ENCODE measurements at places on chromosomes 3 and 15.

- DNase-seq, result no peak
Observed at GRCh38 chr3:73294537-73294936, 233.1 kb downstream of the EBLN2 start.

- DNase-seq, result no peak
Observed at GRCh38 chr3:123084738-123085237, 18.0 kb downstream of the PDIA5 start.

- peak; percentile 97 for DNase-seq
Observed at GRCh38 chr3:129822679-129823078, 70.8 kb downstream of the TMCC1 start.

DNA sequence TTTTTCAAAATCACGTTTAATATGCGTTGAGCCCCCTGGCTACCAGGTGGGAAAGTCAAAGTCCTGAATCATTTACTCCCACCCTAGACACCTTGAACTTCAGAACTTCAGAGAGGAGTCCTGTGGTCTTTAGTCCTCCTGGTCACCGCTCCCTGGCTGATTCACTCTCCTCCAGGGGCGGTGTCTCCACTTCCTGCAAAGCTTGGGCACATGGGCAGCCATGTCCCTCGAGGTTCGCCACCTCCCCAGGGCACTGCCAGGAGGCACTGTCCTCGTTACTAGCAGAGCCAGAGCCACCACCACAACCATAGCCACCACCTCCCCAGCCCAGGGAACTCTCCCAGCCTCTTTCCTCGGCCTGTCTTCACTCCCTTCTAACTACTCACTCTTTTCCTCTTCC lies 31.0 kb downstream of the LOXL1 start:
- DNase-seq, result no peak

GRCh38 chr3:37500518-37500917 lies 326.1 kb upstream of the LRRFIP2 start:
- DNase-seq, result no peak

GRCh38 chr15:89099968-89100367 lies 11.7 kb downstream of the ABHD2 start:
- no peak for DNase-seq

- DNase-seq, result peak; percentile 50
Observed at GRCh38 chr3:171133337-171133736, 106.8 kb upstream of the SLC2A2 start.

DNA sequence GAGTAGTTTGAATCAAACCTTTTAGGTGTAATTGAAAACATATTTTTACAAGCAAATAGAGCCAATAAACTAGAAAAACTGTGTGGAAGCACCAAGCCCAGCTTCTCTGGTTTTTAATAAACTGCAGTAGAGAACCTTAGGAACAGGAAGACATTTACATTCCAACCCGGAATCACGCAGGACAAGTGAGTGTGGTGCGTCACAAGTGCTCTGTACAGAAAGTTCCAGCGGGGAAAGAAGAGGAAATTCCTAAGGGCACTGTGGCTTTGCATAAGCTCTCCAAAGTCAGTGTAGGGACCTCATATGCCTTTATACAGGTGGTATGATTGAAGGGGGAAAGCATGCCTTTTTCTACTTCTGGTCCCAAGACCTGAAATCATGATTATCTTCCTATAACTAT lies 21.6 kb downstream of the COL8A1 start:
- DNase-seq, result no peak

DNA sequence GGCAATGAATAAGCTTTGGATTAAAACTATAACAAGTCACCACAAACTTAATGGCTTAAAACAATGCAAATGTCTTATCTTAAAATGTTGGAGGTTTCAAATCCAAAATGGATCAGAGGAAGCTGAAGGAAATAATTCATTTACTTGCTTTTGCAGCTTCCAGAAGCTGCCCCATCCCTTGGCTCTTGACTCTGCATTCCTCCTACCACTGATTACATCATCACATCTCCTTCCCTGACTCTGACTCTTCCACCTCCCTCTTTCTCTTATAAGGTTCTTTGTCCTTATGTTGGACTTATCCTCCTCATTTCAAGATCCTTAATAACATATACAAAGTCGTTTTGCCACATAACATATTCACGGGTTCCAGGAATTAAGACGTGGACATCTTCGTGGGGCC lies 982.8 kb upstream of the ROBO1 start:
- no peak for DNase-seq

DNA sequence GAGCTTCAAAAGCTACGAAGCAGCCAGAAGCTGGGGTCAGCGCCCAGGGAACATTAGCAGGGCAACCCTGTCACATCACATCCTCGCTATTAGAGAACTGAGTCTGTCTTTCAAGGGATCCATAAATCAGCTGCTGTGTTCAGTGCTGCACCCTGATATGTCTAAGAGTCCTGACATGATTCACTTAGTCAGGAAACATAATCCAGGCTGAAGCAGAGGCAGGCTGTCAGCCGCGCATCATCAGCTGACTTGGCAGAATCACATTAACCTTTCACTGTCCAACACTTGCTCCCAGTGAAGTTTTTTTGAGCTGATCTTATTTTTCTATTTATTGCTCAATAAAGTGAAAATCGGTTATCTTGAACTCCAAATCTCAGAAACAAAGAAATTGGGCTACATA lies 23.5 kb downstream of the MYH15 start:
- no peak for DNase-seq

- peak; percentile 10 for DNase-seq
Observed at GRCh38 chr3:56923526-56924224, 121.9 kb upstream of the ARHGEF3 start.

DNA sequence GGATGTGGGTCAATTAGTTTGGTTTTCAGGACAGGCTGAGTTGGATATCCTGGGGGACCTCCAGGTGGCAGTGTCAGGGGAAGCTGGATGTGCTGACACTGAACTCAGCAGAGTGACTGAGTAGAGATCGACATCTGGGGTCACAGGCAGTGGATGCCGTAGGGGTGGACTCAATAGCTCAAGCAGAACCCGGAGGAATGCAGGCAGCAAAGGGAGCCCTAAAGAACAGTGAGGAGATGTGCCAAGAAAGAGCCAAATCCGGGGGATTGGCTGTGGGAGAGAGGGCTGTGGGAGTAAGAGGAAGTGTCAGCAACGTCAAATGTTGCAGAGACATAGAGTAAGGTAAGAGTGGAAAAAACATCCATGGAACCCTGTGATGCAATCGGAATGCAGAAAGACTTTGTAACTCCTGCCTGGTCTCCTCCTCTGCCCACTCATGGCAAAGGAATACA lies 11.6 kb downstream of the CCR5AS start:
- DNase-seq, result peak; percentile 99

DNA sequence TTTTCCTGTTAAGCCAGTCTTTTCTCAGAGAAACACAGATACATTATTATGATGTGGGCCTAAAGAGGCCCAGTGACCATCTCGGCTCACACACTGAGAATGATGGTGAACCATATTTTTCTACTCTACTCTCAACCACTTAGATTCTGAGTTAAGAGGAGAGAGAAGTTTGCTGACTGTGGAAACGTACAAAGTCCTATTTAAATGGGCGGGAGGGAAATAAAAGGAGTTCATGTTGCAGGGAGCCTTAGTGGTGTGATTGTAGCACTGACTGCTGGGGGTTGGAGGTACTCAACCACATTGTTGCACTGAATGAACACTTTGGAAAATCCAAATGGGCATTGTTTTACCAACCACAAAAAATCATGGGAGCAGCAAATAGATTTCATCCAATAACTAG lies 51.0 kb downstream of the ATP8B4 start:
- DNase-seq, result no peak

DNA sequence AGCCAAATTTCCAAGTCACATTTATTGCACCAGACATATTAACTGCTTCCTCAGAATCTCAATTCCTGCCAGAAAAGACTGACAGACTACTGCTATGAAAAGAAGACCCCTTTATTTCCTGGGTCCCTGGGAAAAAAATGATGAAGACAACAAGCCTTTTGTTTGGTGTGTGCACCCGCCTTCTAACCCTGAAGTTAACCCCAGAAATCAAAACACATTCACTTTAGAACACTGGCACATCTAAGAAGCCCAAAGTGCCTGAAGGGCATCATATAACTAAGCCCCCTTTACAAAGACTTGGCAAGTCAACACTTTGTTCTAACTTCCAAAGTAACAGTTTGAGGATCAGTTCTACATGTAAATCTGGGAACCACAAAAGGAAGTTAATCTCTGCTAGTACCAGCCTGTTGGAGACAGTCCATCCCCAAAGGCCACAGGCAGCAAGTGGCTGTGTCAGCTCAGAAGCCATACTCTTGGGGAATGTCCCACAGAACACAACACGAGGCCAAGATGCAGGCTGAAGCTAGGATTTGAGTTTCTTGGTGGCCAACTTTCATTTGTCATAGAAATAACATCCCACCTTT lies 16.3 kb upstream of the ATP1B3 start:
- no peak for DNase-seq

DNA sequence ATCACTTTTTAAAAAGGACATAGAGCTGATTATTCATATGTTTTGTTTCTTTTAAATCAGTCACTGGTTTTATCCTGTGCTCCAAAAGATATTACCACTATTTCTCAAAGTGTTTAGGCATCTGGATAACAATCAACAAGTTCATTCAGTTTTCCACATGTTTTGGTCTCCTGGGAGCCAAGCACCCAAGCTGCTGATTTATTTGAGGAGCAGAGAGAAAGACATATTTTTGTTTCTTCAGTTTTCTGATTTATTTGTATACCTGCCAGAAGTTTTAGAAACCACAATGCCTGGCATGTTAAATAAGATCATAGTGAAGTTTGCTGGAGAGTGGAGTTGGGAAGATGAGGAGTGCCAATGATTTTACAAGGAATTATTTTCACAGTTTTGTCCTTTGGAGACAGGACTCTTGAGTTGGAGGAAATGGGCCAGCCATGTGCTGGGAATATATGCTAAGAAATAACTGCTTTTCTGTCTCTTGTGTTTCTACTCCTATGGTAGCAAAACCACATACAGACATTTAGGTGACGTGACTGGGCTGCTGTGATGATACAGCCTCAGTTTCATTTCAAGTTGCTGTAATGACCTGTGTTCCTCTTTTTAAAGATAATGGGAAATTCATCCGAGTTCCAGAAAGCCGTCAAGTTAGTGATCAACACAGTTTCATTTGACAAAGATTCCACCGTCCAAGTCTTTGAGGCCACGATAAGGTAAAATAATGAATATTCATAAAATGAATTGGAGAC lies 11.7 kb downstream of the EDEM1 start:
- peak; percentile 81 for DNase-seq

DNA sequence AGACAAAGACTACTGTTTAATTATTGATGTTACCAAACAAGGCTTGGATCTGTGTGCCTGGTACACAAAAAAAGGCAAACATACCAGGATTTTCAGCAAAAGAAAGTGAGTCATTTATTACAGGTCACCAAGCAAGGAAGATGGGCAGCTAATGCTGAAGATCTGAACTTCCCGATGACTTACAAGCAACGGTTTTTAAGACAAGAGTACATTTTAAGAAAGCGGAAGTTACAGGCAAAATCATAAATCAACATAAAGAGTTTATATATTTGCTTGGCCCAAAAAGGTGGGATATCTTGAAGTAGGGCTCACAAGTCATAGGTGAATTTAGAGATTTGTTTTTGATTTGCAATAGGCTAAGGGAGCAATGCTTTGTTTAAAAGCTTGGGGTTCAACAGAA lies 125.4 kb upstream of the SPATA16 start:
- no peak for DNase-seq

DNA sequence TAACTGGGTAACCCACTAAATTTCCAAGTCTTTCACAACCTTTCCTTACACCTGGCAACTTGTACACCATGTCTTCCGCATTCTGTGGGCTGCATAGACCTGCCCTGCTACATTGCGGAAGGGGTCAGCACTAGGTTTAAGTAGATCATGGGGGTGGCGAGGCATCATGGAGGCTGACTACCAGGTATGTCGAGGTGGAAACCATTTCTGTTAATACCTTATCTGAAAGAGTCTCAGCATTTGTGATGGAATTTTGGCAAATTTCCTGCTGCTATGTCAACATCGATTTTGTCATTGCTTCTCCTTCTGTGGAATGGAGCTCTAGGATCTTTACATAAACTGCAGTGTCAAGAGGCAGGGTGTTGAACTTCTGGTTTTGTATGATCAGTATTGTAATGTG lies 187.2 kb downstream of the GHSR start:
- peak; percentile 54 for DNase-seq

DNA sequence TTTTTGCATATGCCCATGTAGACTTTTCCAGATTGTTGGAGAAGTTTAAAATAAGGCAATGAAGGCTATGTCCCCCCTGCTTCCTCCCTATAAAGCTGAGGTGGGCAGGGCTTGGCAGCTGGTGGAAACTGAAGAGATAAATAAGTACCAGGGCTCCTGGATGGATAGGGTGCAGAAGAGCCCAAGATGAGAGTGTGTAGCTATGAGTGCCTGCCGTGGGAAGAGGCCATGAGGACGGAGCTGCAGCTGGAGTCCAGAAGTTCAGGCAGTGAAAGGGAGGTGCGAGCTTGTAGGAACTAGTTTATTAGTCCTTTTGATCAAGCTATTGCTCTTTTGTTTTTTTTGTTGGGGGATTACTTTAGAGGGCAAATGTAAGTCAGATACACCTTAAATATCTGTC lies 52.4 kb downstream of the PHLDB2 start:
- no peak for DNase-seq

DNA sequence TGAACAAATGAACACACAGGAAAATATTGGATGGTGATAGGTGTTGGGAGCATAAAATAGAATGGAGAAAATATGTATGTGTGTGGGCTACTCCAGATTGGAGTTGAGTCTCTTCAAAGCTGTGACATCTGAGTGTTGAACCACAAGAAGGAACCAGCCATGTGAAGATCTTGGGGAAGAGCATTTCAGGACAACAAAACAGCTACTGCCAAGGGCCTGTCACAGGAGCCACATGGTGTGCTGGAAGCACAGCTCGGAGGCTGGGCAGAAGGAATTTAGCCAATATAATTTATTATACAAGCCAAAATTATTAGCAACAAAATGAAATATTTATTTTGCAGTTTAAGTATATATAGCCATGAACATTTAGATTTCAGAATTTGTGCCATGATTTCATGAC lies 108.3 kb upstream of the FGF7 start:
- no peak for DNase-seq

- DNase-seq, result no peak
Observed at GRCh38 chr3:122103821-122104514, 48.8 kb downstream of the CD86 start.

GRCh38 chr3:130640027-130640426 lies 106.6 kb downstream of the PIK3R4 start:
- no peak for DNase-seq

All from inflammatory macrophage treated with lipopolysaccharide for 1 hour (primary cell).